ENCODE measurements at places on chromosomes 7 and 10.

DNA sequence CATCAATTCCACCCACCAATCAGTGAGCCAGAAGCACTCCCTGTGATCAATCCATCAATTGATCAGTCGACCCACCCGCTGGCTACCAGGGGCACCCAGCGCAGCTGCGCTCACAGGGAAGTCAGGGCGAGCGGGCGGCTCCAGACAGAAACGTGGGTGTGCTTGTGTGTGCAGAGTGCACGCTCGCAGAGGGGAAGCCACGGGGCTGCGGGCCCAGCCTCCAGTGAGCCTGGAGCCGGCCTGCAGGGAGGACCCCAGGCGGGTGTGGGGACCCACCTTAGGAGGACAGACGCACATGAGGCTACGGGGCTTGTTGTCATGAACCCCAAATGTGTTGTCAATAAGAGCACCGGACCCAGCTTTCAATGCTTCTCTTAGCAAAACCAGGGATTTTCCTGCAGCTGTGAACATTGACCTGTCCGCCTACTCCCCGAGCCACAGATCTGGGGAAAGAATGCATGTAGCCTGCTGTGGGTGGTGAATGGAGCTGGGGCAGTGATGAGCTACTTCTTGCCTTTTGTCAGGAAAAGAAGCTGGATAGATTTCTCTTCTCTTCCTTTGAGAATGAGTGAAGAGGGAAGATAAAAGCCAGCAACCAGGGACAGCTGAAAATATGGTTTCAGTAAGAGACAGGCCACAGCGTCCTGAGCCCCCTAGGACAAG is 497.8 kb downstream of the DNAJB6 start:
- DNase-seq, result no peak

- DNase-seq, result no peak
These were observed 1.0 kb downstream of the PAXIP1 start for GRCh38 chr7:155001756-155002410.

DNA sequence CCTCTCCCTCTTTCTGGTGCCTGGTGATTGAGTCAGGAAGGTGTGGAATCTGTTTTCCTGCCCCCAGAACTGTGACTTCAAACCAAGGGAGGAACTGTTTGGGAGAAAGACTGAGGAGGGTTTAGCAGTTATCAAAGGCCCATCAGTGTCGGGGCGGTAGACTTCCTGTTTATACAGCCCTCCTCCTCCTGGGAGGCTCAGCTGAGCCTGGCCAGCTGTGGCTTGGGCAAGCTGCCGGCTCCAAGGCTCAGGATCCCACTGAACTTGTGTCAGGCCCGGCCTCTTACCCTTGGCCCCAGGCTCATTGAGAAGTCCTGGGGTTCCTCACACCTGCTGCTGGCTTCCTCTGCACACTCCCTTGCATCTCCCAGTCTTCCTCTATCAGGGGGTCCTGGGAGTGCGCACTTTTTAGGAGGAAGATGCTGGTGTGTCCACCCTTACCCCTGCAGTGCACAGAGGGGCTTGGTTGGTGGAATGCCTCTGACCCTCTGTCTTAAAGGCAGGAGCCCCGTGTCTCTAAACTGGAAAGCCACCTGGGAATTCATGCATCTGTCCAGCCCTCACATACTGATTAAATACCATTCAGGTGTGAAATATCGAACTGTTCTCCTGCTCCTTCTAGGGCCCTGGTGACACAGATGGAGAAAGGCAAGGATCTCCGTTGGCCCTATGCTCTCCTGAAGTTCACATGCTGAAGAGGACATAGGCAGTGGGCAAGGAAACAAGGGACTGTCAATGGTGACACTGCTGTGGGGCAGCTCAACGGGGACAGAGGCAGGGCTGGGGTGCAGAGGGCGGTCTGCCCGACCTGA is 32.4 kb downstream of the CXCL12 start:
- DNase-seq, result no peak

GRCh38 chr10:61066661-61067344 is 122.8 kb upstream of the RHOBTB1 start:
- DNase-seq, result no peak

DNA sequence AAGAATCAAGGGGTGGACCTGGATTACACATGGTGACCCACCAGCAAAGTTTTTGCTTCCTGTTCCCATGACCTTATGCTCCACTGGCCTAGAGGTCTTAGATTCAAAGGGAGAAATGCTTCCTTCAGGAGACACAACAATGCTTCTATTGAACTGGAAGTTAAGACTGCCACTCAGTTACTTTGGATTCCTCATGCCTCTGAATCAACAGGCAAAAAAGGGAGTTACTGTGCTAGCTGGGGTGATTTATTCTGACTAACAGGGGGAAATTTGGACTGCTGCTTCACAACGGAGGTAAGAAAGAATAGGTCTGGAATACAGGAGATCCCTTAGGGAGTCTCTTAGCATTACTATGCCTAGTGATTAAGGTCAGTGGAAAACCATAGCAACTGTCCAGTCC is 10.3 kb downstream of the TMEM229A start:
- no peak for DNase-seq

GRCh38 chr7:158774952-158775351 is 54.4 kb downstream of the ESYT2 start:
- DNase-seq, result no peak

DNA sequence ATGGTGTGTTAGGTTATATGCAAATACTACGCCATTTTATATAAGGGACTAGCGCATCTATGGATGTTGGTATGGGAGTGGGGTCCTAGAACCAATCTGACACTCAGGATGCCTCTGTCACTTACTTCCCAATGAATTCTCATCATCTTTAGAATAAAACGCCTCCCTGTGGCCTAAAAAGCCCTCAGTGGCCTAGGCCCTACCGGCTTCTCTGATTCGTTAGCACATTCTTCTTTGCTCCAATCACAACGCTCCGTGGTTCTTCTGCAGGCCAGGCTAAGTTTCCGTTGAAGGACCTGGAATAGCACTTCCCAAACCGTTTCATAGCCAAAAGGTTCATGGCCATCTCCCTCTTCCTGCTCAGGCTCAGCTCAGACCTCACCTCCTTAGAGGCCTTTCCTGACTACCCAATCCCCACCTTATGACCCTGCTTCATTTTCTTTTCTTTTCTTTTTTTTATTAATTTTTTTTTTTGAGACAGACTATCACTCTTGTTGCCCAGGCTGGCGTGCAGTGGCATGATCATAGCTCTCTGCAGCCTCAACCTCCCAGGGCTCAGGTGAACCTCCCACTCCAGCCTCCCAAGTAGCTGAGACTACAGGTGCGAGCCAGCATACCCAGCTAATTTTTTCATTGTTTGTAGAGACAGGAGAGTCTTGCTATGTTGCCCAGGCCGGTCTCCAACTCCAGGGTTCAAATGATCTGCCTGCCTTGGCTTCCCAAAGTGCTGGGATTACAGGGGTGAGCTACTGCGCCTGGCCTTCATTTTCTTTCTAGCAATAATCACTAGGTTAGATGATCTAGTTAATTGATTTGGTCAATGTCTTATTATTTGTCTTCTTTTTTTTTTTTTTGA is 24.5 kb upstream of the YWHAG start:
- no peak for DNase-seq

GRCh38 chr10:129391464-129391863 is 75.6 kb upstream of the MGMT start:
- DNase-seq, result no peak

DNA sequence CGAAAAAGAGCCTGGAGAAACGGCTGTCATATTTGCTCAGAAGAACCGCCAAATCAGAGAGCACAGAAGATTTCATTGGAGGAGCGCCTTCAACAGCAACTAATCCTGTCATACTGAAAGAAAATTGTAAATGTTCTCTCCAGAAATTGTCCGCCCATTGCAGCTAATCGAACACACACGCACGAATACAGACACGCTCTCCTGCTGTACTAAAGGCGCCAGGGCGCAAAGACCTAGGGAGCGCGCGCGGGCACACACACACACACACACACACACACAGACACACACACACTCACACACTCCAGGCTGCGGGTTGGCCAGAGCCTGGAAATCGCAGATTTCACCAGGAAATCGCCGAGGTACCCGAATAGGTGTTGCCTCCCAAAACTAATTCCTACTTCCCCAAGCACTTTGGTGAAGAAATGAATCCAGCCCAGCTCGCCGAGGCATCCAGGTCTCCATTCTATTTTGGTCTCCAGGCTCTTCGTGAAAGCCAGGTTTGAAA is at the start of gene CHRM2:
Gene CHRM2, plus strand, starts transcription at position 157 of the 505 bp plus-strand sequence. CDS start 146,214 bp downstream, outside the sequence.
- DNase-seq, result no peak
